ENCODE measurements at places on chromosomes 12 and 14.

DNA sequence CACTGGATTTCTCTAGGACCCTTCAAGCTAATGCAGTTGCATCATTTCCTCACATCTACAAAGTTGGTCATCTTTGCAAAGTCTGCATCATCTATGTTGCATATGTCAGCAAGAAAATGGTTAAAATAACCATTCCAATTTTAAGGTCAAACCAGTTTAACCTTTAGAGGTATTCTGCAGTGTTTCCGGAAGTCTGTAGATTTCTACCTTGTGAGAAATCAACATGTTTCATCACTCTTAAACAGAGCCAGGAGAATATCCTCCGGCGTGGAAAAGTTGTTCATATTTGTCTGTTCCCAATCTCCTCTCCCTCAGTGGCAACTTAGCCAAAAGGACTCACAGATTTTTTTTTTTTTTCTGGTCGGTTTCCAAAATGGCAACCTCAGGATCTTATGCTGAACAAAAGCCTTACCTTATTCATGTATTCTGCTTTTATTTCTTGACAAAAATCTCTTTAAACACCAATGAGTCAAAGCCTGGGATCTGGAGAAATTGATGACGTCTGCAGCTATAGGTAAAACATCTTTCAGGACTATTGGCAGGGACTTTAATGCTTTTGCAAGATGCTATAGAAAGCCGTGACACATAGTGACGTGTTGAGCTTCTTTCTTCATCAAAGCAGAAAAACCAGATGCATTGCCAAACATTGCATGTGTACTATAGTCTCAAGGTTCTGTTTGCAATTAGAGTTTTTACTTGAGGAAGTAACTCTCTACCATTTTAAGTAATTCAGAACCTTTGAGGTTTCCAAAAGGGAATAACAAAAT is 16.0 kb upstream of the CDK17 start:
- DNase-seq = peak; percentile 52

GRCh38 chr12:96094201-96094600 is 58.8 kb upstream of the LTA4H start:
- DNase-seq = no peak

GRCh38 chr12:121079736-121080272 is 40.8 kb upstream of the OASL start:
- DNase-seq = no peak

DNA sequence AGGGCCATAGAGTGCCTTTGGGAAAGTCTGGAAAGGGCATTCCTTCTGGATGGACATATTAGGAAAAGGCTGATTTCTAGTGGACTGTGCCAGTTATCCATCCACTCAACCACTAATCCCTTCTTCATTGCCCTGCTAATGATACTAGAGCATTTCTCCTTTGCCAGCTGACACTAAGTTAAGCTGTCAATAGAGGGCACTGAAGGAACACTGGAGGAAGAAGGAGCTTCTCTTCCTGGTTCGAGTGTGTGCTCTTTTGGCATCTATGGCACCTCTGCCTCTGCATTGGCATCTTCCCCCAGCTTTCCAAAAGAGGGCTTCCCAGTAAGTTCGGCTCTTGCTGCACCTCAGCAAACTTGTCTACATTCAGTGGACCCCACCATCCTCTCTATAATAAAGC is 165.4 kb downstream of the DERA start:
- DNase-seq = peak; percentile 23

GRCh38 chr12:15152456-15152855 is 68.8 kb downstream of the RERG start:
- DNase-seq = peak; percentile 4

DNA sequence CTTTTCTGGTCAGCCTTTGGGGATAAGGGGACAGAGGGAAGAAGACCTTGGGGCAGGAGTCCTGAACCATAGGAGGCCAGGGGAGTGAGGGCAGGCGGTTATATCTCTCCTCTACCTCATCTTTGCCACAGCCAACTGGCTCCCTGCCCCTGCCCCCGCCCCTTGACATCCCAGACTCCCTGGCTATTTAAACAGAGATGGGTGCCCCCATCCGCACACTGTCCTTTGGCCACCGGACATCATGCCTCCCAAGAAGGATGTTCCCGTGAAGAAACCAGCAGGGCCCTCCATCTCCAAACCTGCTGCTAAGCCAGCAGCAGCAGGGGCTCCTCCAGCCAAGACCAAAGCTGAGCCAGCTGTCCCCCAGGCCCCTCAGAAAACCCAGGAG is 1.3 kb downstream of the MYL6B start:
- DNase-seq = no peak

DNA sequence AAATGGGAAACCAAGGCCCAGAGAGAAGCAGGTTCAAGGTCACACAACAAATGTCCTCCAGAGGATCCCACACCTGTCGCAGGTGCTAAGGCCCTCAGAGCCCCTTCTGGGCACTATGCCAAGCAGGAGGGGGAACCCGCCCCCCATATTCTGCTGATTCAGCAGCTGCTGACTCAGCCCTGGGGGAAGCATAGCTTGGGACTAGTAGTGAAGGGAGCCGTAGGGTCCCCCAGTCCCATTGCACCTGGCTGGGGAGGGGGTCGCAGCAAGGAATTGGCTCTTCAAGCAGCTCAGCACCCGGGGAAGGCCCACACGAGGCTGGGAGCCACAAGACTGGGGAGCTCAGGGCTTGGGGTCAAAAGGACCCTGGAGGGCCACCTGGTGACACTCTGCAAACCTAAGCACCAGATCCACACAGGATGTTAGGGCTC is 1.0 kb downstream of the RASAL1 start:
- DNase-seq = no peak

DNA sequence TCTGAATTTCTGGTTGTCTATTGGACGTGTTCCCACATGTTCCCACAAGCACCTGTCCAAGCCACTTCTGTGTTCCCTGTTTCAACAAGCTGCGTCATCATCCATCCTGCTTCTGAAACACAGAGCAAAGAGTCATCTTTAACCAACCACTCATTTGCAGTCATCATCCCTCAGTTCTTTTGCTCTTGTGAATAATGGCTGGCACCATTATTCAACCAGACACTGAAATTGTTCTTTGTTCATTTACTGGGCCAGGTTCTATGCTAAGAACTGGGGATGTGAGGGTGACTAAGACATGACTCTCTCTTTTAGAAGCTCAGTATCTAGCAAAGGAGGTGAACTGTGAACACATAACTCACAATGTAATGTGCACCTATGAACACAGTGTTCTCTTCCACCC is 40.7 kb upstream of the ANO4 start:
- DNase-seq = no peak

GRCh38 chr14:63896278-63896720 is 43.5 kb downstream of the SYNE2 start:
- DNase-seq = peak; percentile 35

DNA sequence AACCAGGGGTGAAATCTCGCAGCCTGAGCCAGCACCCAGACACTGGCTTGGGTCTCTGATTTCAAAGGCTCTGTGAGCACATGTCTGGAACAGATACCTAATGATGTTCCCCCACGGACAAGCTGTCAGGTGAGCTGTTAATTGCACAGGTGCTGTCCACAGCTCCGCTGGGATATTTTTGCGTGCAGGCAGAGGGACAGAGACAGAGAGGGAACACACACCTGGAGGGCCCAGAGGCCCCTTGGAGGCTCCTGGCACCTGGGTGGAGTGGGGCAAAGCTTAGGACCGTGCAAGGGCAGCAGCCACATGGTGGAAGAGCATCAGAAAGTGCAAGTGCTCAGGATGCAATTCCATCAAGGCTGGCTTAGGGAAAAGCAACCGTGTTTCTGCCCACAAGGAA is 57.3 kb downstream of the ARL6IP4 start:
- no peak for DNase-seq

- DNase-seq = no peak
These were observed 26.9 kb upstream of the PTGDR start for GRCh38 chr14:52240623-52241022.

GRCh38 chr14:102711207-102711606 is 66.0 kb upstream of the TRAF3 start:
- no peak for DNase-seq

All from AG08395 (cell line).